ENCODE measurements at places on chromosomes 3 and 15.

DNA sequence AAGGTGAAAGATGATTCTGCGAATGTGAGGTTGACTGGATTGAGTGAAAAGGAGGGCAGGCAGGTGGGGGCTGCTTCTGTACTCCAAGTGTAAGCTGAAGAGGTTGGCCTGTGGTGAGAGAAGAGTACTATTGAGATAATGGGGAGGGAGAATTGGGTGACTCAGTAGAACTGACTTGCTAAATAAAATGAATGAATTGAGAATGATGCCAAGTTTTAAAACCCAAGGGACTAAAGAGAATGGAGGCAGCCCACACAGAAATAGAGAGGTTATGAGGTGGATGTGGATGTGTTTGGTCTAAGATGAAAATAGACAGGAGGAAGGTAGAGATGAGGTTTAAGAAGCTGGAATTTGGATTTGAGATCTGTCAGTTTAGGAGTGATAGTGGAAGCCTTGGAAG is 5.9 kb downstream of the MME start:
- no peak for DNase-seq

GRCh38 chr3:103308921-103309320 is 874.1 kb downstream of the ZPLD1 start:
- DNase-seq: no peak

GRCh38 chr3:142866841-142867631 is 21.8 kb downstream of the PCOLCE2 start:
- DNase-seq: peak; percentile 54

DNA sequence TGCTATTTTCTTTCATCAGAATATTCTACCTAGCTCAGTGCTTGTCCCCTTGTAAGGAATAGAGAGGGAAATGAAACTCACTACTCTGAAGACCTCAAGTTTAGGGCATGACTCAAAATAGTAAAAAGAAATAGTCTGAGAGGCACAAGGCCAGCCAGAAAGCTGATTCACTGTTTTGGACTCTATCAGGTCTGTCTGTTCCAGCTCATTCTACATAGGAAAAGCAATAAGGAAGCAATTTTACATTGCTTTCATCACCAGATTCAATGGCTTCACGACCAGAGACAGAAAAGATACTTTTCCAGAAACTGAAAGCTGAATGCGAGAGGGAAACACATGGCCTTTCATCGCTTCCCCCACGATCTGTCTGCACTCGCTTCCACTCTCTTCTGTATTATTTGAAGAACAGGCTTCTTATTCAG is 276.0 kb downstream of the GBE1 start:
- no peak for DNase-seq

DNA sequence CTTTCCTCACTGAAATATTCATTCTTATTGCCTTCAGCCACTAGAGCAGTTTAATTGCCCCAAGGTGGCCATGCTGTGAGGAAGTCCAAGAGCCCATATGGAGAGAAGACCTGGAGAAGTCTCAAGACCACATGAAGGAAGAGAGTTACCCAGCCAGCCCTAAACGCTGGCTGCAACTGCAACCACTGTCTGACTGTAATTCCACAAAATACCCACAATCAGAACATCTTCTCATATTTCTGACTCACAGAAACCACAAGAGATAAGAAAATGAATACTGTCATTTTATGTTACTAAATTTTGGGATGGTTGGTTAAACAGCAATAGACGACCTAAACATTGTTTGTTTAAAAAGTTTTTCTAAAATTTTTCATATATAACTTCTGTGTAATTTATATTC is 14.7 kb upstream of the SST start:
- DNase-seq: no peak

- DNase-seq: no peak
These were observed 35.5 kb upstream of the HACD2 start for GRCh38 chr3:123620343-123620742.

- peak; percentile 55 for DNase-seq
These were observed 154.5 kb upstream of the TSC22D2 start for GRCh38 chr3:150253622-150254021.

DNA sequence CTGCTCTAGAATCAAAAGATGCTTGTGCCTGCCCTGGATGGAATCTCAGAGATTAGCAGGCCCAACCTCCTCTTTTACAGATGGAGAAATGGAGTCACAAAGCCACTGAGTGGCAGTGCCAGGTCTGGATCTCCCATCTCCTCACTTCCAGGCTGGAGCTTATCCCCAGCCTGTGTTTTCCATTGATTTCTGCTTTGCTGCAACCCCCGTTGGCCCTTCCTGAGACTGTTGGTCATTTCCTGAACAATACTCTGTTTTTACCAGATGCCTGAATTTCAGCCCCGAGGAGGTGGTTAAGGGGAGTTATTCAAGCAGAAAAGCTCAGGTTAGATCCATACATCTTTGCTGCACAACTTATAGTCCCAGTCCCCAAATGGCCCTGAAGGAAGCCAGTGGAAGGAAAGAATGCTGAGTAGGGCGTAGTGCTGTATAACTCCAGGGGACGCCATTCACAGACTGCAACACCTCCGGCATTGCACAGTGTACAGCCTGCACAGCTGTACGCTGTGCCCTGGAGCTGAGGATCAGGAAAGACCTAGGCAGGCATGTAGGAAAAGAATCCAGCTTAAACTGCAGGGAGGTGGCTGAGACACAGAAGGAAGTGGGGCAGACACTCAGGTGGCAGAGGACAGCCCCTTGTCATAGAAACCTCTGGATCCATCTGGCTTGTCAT is 77.5 kb downstream of the RPLP1 start:
- no peak for DNase-seq

DNA sequence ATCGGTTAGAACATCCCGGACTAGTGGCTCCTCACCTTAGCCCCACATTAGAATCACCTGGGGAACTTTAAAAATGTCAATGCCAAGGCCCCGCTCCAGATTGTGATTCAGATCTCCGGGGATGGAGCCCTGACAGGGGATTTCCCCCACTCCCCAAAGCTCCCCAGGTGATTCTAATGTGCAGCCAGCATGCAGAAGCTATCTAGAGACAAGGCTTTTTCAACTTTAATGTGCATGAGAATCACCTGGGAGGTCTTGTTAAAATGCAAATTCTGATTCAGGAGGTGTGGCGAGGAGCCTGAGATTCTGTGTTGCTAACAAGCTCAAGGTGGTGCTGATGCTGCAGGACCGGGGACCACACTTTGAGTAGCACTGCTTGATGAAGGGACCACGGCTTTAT is 156.7 kb downstream of the RAB11A start:
- no peak for DNase-seq

DNA sequence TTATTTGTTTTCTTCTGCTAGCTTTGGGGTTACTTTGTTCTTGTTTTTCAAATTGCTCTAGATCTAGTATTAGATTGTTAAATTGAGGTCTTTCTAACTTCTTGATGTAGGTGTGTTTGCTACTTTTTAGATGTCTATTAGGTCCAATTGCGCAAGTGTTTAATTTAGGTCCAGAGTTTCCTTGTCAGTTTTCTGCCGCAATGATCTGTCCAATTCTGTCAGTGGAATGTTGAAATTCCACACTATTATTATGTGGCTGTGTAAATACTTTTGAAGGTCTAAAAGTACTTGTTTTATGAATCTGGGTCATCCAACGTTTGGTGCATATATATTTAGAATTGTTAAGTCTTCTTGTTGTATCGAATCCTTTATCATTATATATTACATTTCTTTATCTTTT is 324.4 kb upstream of the SGO1 start:
- no peak for DNase-seq

- DNase-seq: no peak
These were observed 1.6 kb upstream of the SUCNR1 start for GRCh38 chr3:151871639-151872468.

DNA sequence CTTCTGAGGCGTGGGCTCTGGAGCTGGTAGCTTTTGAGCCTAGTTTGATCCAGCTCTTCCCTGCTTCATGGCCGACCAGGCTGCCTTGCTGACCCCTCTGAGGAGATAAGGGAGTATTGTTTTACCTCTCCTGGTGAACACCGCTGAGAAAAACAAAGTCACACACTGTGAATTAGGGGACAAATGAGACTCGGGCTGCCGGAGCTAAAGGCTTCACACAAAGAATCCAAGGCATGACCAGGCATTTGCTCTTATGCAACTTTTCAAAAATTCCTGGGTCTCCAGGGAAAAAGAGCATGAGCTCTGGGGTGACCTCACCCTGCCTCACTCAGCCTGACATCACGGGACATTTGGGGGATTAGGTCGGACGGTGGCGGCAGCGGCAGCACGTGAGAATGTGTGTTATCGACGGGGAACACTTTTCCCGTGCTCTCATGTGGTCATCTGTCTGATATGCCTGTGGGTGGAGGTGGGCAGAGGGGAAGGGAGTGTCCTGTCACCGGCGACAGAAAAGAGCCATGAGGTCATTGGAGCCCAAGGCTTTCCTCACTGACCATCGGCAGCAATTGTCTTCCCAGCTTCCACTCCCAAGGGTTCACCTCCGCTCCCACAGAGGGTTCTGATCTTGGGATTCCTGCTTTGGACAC is 61.0 kb downstream of the TMEM44 start:
- no peak for DNase-seq

DNA sequence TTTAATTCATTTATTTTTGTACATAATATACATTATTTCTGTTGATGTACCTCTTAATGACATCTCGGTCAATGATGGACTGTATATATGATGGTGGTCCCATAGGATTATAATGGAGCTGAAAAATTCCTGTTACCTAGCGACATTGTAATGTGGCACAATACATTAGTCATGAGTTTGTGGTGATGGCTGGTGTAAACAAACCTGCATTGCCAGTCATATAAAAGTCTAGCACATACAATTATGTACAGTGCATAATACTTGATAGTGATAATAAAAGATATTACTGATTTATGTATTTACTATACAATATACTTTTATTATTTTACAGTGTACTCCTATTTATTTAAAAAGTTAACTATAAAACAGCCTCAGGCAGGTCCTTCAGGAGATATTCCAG is 15.1 kb downstream of the TTC14 start:
- DNase-seq: no peak

- no peak for DNase-seq
These were observed 8.1 kb upstream of the PCOLCE2 start for GRCh38 chr3:142896996-142897395.

DNA sequence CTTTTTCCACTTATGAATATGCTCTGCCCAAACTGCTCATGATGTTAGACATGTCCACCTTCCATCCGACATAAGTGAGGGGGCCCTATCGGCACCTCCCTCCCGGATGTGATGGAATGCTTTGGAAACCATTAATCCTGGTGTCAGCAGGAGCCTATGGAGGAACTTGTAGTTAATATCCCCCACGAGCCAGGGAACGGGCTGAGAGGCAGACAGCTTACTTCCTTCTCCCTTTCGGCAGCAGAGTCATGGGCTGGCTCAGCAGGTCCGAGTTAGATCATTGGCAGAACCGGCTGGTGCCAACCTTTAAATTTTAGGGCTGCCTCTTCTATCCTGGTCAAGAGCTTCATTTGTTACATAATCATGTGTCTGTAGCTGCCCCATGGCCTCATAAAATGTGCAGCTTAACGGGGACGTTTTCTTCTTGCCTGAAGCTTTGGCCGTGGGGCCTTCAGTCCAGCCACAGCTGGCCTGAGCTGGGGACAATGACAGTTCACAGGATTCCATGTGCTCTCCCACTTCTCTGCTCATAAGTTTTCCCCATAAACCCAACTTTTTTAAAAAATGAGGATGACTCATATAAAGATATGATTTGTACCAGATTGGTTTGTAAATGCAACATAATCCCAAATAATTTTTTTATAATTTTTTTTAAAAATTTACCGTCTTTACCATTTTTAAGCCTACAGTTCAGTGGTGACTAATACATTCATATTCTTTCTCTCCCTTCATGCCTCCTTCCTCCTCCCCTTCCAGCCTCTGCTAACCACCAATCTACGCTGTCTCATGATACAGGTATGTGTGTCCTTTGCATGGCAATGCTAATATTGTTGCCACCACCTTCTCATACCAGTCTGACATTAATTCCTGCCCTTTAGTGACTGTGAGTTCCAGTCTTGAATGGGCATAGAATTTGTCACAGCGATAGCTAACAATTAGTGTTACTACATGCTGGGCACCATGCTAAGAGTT is 62.2 kb upstream of the RGMA start:
- DNase-seq: no peak

Data from NCI-H524 (cell line).